CD4-positive, alpha-beta T cell treated with Interleukin-17A for 4 hours (primary cell): ENCODE measurements at places on chromosomes 4 and X.

DNA sequence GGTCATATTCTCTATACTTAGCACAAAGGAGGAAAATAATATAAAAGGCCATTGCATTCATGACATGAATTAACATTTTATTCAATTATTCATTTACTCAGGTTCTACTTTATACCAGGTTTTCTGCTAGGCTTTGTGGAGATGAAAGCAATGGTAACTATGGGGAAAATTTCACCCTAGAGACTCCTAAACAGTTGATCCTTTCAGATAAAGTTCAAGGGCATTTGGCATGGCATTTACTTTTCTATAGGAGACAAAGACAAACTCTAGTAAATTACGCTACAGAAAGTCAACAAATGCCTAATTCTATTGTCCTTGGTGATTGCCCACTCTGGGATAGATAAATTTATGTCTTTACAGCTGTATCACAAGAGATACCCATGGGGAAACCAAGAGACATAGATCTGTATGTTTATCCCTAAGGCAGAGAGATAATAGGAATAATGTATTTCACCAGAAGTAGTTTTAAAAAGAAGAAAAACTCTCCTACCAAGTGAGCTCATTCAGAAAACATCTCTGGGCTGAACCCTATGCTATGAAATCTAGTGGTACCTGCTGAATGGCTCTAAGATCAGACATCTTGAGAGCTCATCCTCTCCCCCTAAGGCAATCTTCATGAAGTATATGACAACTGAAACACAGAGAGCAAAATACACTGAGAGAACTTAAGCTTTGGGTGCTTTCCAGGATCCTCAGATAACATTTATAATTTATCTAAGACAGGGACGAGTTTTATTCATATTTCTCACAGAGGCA lies 316.7 kb downstream of the ANTXR2 start:
- DNase-seq: no peak

GRCh38 chr4:25879587-25879986 lies 16.8 kb upstream of the SEL1L3 start:
- DNase-seq: no peak

GRCh38 chr4:3766785-3767569 lies 792 bp downstream of the ADRA2C start:
- no peak for DNase-seq

- DNase-seq: peak; percentile 59
Observed at GRCh38 chrX:119784747-119785446, 6.5 kb downstream of the RPL39 start.

DNA sequence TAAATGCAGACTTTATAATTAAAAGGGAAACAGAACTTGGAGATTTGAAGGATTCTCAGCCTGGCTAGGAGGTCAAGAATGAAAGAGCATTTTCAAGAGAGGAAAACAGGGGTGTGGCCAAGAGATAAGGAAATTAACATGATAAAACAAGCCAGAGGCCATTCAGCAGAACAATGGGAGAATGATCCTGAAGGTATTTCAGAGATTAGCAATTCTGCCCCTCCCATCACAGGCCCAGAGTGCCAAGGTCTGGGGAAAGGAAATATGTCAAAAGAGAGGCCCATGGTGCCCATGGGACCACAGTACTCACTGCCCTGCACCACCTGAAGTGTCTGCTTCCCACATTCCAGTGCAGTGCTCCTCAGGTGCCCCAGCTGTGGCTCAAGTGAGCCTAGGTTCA lies 188.5 kb upstream of the STS start:
- DNase-seq: no peak

- no peak for DNase-seq
Observed at GRCh38 chr4:144169211-144169610, 28.7 kb upstream of the GYPA start.

DNA sequence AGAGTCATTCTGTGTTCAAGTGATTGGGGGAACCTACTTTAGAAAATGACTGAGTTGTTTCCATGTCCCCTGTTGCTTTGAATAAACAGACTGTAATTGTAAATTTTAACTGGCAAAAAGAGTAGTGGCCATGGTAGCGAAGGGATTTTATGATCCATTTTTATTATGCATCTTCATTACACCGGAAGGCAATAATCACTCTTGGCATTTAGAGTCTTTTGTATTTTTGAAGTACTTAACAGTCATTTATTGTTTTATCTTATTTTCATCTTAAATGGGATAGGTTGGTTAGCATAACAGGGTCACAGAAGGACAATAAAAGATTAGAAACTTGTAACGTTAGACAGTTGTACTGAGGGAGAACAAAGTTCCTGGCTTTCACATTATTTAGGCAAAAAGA lies 11.0 kb upstream of the OTC start:
- no peak for DNase-seq

DNA sequence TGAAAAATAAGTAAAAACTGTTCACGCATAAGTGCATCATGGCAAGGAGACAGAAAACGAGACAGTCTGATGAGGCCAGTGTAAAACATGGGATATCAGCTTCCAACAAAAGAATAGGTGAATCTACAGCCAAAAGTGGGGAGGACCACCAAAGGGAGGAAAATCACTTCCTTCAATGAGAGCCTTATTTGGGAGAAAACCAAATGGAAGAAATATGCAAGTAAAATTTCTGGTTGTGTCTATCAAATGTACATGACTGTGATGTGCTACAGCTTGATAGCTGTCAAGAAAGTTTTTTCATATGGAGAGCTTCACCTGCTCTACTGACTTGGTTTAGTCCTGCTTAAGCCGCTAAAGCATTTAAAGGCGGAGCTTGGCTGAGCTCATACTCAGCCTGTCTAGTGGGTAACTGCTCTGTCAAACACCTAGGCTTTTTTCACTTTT lies 66.2 kb downstream of the MAGEA1 start:
- no peak for DNase-seq

DNA sequence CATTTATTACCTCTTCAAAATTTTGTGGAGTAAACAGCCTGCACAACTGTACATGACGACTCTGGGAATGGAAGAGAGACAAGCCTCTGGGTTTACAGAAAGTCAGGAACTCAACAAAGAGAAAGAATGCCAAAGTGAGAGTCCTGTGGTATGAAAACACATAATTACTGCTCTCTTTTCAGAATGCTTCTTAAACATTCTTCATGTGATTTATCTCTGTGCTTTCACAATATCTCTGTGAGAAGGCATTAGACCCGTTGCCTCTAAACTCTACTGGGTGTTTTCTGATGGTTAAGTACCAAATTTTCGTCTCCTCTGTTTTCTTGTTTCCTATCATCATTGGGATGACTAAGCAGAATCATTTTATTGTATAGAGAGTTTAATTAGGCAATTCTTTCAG lies 966.6 kb upstream of the SLIT2 start:
- no peak for DNase-seq

GRCh38 chr4:54423066-54423465 lies 194.0 kb downstream of the PDGFRA start:
- no peak for DNase-seq

DNA sequence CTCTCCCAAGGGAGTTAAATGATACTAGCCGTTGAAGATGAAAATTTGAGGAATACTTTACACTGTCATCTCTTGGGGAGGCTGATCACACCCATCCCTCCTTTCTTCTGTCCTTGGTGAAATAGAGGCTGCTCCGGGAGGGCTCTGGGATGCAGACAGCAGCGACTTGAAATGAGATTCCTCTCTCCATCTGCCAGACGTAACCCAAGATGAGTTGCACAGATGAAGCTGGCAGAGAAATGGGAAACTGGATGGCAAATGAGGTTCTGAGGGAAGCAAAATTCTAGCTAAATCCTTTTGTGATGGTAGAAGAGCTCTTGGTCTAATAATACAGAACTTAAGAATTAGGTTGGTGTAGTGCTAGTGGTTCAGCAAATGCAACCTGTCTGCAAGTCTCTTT lies 201.4 kb downstream of the AASDH start:
- DNase-seq: no peak

DNA sequence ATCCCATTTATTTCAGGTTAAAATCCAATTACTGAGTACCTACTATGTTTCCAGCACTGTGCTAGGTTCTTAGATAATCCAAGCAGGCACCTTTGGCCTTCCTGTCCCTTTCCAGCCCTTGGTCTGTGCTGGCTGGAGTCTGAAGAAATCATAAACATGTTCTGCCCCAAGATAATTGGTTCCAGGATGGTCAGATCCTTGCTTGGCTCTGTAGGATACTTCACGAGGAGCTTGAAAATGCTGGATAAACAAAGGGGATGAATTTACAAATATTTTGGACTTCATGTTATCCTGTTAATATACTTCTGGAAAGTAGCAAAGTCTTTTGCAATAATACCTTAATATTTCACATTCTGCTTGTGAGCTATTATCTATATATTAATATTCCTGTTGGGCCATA lies 35.0 kb upstream of the FHL1 start:
- no peak for DNase-seq

DNA sequence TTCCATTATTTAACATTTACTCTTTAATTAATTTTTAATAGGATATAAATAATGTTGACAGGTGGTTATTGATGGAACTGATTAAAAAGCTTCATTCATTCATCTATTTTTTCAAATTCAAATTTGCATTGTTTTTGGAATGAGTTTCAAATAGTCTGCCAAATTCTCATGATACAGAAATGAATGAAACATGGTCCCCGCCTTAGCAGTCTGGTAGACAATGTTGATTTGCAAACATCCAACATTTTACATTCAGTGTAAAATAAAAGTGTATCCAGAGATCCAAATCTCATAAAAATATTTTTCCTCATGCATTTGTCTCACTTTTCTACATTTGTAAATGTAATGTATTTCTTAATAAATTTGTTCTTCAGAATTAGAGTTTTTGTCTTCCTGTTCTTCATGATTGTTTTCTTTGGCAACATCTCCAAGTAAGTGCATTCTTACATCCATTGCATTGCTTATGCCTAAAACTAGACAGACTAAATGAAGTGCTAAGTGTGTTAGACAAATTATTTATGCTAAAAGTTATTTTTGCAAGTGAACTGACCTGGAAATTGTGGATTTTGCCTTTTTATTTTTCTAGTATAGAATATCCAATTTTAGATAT lies 142.3 kb downstream of the PCDH18 start:
- no peak for DNase-seq
